ENCODE measurements at places on chromosomes 2 and 18.

DNA sequence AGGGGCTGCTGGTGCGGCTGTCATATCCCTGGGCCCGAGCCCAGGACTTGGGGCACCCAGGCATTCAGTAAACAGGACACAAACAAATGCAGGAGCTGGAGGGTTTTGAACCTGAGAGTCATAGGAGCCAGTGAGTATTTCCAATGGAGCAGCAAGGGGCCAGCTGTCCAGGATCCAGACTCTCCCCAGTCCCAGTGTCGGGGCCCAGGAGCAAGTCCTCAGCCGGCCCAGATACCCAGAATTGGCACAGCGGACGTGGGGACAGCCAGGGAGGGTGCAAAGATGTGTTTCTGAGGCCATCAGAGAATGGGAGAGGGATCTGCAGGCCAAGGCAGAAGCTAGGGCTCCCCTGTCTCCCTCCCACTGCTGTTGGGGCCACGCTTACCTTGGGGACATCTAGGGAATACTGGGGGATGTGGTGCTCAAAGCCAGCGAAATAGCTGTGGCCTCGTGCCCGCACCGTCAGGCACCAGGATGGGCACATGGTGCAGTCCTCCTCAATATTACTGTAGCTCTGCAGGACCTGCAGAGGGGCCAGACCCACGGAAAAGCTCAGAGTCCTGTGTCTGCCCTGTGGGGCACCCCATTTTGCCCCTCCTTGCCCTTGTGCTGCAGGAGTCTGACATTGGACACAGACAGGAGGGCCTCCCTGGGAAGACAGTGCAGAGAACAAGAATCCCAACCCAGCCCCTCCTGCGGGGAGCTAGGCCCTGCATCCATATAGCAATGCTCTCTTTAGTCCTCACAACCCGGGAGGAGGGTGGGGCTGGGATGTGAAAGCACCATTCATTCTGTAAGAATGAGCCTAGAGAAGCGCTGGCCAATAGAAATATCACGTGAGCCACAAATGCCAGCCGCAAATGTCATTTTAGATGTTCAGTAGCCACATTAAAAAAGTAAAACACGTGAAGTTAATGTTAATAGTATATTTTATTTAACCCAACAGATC lies 15.4 kb downstream of the CFAP65 start:
- DNase-seq, result no peak

DNA sequence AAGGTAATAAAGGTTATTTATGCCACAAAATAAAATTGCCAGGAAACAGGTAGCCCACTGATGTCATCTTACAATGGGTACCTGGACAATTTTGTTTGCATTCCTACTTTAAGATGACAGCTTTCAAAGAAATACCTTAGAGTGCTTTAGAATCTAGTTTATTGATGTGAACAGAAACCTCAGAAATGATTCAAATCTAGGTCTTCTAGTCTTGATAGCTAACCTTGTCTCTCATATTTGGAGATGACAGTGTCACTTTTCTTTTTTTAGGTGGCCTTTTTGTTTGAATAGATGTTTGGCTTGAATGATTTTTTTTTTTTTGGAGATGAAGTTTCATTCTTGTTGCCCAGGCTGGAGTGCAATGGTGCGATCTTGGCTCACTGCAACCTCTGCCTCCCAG lies 69.1 kb downstream of the PIK3C3 start:
- DNase-seq, result no peak

DNA sequence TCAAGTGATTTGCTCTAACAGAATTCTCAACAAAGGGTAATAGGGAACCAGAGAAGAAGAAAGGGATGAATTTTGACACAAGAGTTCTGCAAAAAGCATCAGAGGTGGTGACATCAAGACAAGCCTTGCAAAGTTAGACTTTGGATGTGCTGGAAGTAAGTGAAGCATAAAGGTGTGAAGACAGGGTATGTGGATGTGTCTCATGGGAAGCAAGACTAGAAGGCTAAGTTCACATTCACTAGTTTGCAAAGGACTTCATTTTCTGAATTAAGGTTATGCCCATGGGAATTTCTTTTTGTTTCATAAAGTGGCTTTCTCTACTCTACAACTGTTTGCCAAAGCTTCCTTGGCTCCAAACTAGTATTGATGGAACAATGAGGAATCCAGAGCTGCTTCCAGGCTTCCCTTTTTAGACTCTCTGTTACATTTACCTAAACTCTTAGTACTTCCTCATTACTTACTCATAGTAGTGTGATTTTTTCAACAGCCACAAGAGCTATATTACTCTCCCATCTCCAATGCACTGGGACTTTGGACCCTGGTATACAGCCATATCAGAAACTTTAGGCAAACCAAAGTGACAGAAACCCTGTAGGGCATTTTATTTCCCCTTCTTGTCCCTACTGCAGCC lies 21.1 kb upstream of the IHH start:
- DNase-seq, result no peak

- DNase-seq, result no peak
Observed at GRCh38 chr2:172704072-172704936, 31.3 kb upstream of the RAPGEF4 start.

Measured in suprapubic skin (tissue), 4 donors.